ENCODE measurements at places on chromosomes 16 and 17.

DNA sequence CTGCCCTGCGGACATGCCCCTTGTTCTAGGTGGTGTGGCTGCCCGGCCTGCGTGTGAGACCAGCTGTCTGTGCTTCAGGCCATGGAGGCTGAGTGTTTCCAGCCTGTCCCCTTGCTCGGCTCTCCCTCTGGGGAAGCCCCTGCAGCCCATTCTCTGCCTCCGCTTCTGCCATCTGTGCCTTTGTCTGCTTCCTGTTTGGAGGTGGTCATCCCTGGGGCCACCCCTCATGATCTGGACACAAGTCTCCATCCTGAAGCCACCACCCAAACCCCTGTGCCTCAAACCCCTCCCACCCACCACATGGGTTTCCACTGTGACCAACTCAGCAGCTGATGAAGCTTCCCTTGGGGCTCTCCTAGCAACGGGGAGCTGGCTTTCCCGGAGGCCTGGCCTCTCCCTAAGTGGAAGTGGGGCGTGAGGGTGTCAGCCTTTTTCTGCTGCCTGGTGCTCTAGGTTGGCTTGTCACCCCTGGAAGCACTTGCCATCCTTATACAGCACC is 184.9 kb downstream of the SEC14L1 start:
- peak; percentile 9 for DNase-seq

GRCh38 chr17:57955183-57955931 is at the start of gene CUEDC1:
CUEDC1 (minus strand) TSS chr17:57955412; CDS start chr17:57885564, 69,848 bp downstream.
- DNase-seq: peak; percentile 92

- DNase-seq: peak; percentile 41
Measured at GRCh38 chr16:24253192-24253591, 2.9 kb upstream of the CACNG3 start.

- DNase-seq: no peak
Measured at GRCh38 chr17:44884941-44885340, 14.3 kb downstream of the EFTUD2 start.

GRCh38 chr16:26863931-26864330 is 202.8 kb upstream of the C16orf82 start:
- DNase-seq: no peak

DNA sequence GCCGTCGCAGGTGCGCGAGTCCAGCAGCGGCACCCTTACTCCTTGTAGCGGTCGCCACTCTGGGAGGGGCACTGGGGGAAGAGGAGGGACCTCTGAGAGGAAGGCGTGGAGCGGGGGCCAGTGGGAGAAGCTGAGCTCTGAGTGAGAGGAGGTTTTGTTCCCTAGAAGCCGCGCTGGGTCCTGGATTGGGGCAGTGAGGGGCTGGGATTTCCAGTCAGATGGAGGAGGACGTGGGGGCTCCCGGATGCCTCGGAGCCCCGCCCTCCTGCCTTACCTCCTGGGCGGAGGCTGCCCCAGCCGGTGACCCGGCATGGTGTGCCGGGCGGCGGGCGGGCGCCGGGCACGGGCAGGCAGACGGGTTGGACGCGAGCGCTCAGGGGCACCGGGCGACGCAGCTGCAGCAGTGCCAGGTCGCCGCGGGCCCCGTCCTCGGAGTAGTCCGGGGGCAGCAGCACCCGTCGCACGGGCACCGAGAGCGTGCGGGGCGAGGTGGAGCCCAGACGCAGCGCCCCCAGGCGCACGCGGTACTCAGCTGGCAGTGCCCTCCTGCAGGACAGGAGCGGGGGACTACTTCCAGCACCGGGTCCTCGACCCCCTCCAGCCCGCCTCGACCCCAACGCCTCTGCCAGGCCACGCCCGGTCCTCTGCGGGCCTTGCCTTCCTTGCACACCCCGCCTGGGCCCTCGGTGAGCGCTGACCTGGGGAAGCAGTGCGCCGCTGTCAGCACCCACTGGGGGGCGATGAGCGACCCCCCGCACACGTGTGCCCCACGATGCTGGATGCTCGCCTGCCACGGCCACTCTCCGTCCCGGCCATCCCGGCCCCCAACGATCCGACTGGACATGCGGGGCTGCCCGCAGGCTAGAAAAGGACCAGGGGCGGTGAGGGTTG is 2.0 kb downstream of the PRSS33 start:
- DNase-seq: no peak

GRCh38 chr17:5065227-5065744 is 13.0 kb upstream of the ZFP3 start:
- DNase-seq: no peak

- DNase-seq: no peak
Measured at GRCh38 chr17:80694085-80694991, 149.7 kb downstream of the RPTOR start.

DNA sequence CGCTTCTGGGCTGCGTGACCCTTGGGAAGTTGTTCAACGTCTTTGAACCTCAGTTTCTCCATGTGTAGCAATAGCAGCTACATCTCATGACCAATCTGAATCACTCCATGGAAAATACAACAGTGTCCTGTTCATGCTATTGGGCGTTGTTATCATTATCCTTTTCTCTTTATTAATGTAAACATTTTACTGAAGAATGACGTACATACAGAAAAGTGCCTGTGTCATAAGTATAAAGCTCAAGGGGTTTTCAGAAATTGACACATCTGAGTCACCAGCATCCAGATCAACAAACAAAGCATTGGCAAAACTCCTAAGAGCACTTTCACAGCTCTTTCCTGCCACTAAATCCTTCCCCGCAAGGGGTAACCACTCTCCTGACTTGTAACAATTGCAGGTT is 438.4 kb downstream of the XYLT1 start:
- DNase-seq: no peak

GRCh38 chr16:3659251-3659650 is 4.8 kb downstream of the DNASE1 start:
- no peak for DNase-seq

- DNase-seq: peak; percentile 95
Measured at GRCh38 chr17:143785-144281, 6.5 kb downstream of the SCGB1C2 start.

DNA sequence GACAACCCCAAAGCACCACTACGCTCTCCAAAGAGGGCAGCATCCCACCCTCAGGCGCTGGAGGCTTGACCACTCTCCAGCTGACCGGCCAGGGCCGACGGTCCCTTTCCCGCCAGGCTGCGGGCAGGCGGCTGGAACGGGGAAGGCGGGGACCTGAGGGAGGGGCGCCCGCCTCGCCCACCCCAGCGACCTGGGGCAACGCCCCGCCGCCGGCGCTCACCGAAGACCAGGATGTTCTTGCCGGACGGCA is 431 bp downstream of the DYNC1LI2 start:
- peak; percentile 36 for DNase-seq

- no peak for DNase-seq
Measured at GRCh38 chr16:15897121-15897780, 8.8 kb upstream of the CEP20 start.

DNA sequence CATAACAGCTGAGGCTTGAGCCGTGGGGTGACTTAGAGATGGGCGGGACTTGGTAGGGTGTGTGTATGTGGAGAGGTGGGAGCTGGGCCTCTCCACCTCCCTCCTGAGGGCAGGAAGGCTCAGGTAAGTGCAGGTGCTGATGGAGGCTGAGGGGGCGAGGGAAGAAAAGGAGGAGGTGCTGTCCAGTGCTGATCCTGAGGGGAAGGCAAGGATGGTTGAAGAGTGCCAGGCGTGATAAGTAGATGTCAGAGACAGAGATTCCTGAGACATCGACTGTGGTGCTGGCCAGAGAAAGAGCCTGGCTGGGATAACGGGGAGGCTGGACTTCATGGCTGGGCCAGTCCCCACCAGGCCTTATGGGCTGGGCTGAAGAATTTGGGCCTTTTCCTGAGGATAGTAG is 159.1 kb downstream of the SDK2 start:
- DNase-seq: no peak

GRCh38 chr16:73275024-73275423 is 227.1 kb upstream of the ZFHX3 start:
- DNase-seq: no peak

DNA sequence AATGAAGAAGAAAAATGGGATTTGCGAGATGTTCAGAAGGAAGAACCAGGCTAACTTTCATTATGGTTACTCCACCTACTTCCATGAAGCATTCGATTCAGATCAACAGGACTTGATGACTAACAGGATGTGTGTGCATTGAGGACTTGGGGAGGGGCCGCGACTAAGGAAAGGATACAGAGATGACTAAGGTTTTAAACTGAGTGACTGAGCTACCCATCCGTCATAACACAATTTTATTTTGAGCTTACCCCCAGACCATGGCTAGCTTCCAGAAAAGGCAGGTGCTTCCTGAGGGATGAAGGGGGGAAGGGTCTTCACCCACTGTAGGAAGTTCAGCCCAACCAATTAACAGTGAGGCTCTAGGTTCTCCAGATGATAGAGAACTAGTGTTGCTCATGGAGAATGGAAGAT is 2.5 kb upstream of the CDYL2 start:
- peak; percentile 35 for DNase-seq

DNA sequence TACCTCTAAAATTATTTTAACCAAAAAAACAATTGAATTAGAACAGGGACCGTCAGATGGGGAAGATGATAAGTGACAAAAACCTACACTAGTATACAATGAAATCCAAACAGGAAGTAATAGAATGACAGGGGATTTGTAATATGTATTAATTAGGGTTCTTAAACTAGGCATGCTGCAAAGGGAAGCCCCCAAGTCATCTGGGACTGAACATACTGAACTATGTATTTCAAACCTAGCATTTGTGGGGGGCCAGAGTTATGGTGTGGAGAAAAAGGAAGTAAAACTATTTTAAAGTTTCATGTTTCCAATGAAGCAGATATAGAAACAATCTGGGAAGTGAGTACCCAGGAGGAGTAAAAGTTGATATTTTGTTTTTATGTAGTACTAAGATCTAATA is 133.2 kb upstream of the HS3ST3A1 start:
- no peak for DNase-seq

DNA sequence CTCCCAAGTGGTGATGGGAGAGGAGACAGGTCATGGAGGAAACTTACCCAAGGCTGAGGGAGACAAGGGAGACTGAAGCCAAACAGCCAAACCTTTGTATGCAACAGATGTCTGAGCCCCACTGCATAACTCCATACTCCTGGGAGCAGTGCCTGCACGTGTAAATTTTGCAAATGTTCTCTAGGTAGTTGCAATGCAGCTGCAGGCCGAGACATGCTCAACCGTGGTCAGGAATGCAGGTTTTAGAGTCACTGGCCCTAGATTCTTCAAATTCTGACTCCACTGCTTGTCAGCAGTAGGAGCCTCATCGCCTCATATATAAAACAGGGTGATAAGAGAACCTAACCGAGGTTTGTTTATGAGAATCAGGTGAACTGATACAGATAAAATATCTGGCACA is 11.5 kb downstream of the DYNLRB2 start:
- DNase-seq: no peak

GRCh38 chr16:4900036-4900435 is 36.9 kb downstream of the PPL start:
- no peak for DNase-seq

- no peak for DNase-seq
Measured at GRCh38 chr17:55263569-55264277, 1.0 kb upstream of the HLF start.

DNA sequence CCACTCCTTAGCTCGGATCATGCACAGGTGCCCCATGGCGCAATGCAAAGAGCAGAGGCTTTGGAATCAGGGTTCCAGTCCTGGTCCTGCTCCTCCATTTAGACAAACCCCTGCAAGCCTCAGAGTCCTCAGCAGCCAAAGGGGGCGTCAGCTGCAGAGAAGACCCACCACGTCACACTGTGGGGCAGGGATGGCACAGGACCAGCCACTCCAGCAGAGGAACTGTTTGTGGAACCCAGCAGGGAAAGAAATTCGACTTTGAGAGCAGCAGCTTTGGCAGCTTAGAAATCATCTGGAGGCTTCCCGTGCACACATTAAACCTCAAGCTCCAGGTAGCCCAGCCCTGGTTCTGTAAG is 25.2 kb downstream of the C17orf100 start:
- no peak for DNase-seq

DNA sequence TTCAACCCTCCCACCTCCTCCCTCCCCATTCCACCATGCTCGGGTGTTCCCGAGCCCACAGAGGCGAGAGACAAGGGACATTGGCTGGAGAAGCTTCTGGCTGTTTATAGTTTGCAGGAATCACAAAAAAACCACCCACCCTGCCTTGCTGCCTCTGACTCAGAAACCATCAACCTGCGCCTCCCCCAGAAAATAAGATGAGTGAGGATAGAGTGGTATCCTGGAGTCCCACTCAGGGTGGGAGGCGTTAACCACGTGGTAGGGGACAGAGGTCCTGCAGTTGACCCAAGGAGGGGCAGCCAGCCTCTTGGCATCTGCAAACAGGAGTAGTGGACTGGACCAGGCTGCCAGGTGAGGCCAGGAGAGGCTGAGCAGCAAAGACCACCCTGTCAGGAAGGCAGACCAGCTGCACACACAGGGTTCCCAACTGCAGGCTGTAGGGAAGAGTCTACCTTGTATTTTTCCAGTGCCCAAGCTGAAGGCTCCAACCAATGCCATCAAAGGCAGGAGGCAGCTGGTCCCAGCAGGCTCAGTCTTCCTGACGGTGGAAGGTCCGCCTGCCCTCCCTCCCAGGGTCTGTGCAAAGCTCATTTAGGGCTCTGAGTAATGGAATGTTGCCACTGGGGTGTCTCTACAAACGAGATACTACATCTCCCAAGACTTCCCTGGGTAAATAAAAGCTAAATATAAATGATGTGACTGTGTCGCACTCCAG is 201.5 kb upstream of the TNRC6C start:
- no peak for DNase-seq

DNA sequence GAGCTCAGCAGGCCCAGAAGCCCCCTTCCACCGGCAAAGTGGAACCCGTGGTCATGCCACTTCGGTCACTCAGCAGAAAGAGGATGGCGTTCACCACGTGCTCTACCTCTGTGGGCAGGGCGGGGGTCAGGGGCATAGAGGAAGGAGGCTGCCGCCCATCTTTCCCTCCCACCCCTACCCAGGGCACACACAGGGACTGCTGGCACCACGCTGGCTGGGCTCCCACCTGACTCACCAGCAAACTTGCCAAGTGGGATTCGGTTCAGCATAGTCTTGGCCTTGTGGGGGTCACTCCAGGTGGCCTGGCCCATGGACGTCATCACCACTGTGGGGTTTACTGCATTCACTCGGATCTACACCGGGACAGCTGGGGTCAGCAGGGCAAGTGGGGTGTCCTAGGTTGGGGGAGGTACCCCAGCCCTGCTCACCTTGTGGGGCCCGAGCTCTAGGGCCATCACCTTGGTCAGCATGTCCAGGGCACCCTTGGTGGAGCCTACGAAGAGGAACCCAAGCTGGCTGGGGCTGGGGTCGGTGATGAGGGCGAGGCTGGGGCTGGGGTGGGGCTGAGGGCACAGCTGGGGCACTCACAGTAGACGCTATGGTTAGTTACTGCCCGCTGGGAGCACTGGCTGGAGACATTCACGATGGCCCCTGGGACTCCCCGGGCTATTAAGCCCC is 1.4 kb downstream of the DCXR start:
- no peak for DNase-seq

All from AG08396 (cell line).